Endothelial cell of coronary artery (primary cell): ENCODE measurements at places on chromosomes 12 and 14. TPM values are rescaled to one million over a fixed set of nuclear protein-coding genes. Genes with fewer than 3 reads are reported as not detected.

GLT1D1 gene
- total RNA-seq = not detected in 2 replicates

PIWIL1 gene
- total RNA-seq = not detected in 2 replicates

CPM gene
- 0.45 and 0.47 TPM in 2 replicates for total RNA-seq

RPL10L gene
- total RNA-seq = not detected in 2 replicates

MBIP gene
- 4.7 and 7.2 TPM in 2 replicates for total RNA-seq

TEX22 gene
- total RNA-seq = 0.09 and 0.27 TPM in 2 replicates

SERPINA1 gene
- total RNA-seq = not detected in 2 replicates

KLHL33 gene
- not detected in 2 replicates for total RNA-seq
